ENCODE measurements at places on chromosomes 3 and 15.

DNA sequence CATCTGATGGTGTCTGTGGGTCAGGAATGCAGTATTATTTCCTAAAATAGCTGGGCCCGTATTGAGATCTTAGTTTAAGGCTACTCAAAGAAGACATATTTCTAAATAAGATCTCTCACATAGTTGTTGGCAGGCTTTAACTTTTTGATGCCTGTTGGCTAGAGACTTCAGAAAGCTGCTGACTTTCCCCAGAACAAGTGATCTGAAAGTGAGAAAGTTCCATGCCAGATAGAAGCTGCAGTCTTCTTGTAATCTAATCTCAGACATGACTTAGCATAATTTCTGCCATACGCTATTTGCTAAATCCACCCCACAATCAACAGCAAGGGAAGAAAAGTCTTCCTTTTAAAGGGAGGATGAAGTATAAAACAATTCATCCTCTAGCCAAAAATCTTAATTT lies 867.1 kb downstream of the IGSF11 start:
- H3K4me3 ChIP-seq: no peak overlapping the region

- peaks cover 4% of the 10 kb centered on the region for H3K36me3 ChIP-seq
- H3K27me3 ChIP-seq: no peaks in the 10 kb centered on the region
- no peaks in the 10 kb centered on the region for H3K4me1 ChIP-seq
Measured at GRCh38 chr3:11613319-11613718, 30.4 kb downstream of the VGLL4 start.

DNA sequence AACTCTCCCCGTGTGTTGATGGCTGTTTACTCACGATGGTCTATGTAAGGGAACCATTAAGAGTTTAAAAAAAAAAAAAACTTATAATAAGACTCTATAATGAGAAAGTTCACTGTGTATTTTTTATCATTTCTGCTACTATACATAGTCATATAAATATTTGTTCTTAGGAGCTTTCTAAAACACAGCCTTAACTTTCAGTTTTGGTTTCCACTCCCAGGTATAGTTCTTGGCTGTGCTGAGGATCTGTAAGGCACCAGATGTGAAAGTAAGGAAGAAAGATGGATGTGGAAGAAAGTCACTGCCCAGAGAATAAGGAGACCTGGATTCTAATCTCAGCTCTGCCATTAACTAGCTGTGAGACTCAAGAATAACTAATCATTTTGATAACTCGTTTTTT lies 101.9 kb upstream of the THBS1 start:
- H3K36me3 ChIP-seq: no peaks in the 10 kb centered on the region
- no peaks in the 10 kb centered on the region for H3K27me3 ChIP-seq
- H3K4me1 ChIP-seq: no peaks in the 10 kb centered on the region

DNA sequence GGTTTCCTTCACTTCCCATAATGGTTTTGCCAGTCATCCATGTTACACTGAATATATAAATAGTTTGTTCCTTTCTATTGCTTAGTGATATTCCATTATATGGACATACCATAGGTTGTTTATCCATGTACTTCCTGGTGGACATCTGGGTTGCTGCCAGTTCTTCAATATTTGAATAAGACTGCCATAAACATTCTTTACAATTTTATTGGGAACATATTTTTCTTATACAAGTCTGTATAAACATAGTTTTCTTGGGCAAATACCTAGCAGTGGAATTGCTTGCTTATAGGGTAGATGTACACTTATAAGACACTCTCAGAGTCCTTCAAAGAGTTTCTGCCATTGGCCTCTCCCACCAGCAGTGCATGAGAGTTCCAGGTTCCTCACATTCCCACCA lies 231.4 kb downstream of the OPA1 start:
- H3K36me3 ChIP-seq: no peaks in the 10 kb centered on the region
- no peaks in the 10 kb centered on the region for H3K4me1 ChIP-seq
- no peaks in the 10 kb centered on the region for H3K27me3 ChIP-seq
- no peak for DNase-seq

- no peak overlapping the region for H3K27ac ChIP-seq
- H3K27me3 ChIP-seq: no peaks in the 10 kb centered on the region
- H3K4me3 ChIP-seq: no peak overlapping the region
- no peak for DNase-seq
- no peaks in the 10 kb centered on the region for H3K36me3 ChIP-seq
Measured at GRCh38 chr15:100809151-100809550, 70.5 kb upstream of the ALDH1A3 start.

GRCh38 chr3:162278834-162279233 lies 782.2 kb downstream of the OTOL1 start:
- no peaks in the 10 kb centered on the region for H3K4me1 ChIP-seq
- H3K36me3 ChIP-seq: no peaks in the 10 kb centered on the region
- H3K4me3 ChIP-seq: no peak overlapping the region
- H3K27ac ChIP-seq: no peak overlapping the region
- no peaks in the 10 kb centered on the region for H3K27me3 ChIP-seq

DNA sequence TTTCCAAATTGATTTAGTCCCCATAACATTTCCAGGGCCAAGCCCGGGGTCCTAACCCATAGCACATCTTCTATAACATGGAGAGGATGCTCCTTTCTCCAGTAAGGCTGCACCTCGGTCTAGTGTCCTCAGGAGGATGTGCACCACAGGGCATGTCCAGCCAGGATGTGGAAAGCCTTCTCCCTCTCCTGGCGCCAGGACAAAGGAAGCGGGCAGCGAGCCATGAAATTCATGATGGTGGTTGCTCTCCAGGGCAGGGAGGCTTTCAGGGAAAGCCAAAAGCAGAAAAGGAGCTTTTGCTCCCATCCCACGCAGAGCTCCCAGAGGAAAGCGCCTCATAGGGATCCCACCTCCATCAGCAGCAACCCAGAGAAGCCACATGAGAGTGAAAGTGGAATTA lies 220.0 kb downstream of the ADAMTSL3 start:
- no peaks in the 10 kb centered on the region for H3K27me3 ChIP-seq
- no peak overlapping the region for H3K4me3 ChIP-seq
- H3K36me3 ChIP-seq: no peaks in the 10 kb centered on the region
- no peaks in the 10 kb centered on the region for H3K4me1 ChIP-seq
- H3K27ac ChIP-seq: no peak overlapping the region
- DNase-seq: no peak

GRCh38 chr3:12935023-12935860 lies 93.9 kb upstream of the RPL32 start:
- H3K4me1 ChIP-seq: no peaks in the 10 kb centered on the region
- H3K36me3 ChIP-seq: peaks cover 24% of the 10 kb centered on the region
- no peak overlapping the region for H3K27ac ChIP-seq
- no peaks in the 10 kb centered on the region for H3K27me3 ChIP-seq
- no peak for DNase-seq

DNA sequence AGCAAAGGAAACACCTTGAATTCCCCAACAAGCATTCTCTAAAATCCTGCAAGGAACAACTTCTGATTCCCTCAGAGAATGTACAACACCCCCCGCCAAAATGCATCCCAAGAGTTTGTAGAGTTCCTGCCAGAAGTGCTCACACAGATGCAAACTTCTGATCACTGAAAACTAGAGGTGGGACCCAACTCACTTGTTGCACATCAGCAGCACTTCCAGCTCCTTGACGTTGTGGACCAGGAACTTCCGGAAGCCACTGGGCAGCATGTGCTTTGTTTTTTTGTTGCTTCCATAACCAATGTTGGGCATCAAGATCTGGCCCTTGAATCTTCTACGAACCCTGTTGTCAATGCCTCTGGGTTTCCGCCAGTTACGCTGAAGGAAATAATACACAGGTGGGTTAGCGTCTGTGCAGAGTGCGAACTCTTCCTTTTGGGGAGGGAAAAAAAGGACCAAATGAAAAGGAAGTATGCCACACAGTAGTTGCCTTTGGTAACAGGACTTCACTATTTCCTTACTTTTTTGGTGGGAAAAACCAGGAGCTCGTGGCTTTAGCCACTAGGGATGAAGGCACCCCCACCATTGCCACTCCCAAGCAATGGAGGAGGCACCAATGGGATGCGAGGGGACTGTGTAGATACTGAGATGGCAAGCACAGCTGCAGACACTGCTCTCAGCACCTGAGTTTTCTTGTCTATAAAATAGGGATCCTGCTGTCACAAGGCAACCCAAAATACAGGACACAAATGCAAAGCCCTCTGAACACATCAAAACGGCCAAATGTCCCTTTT lies 2.0 kb downstream of the RPL32 start:
- H3K27ac ChIP-seq: peak overlapping the region; percentile 92
- H3K27me3 ChIP-seq: no peaks in the 10 kb centered on the region
- H3K36me3 ChIP-seq: peaks cover 11% of the 10 kb centered on the region
- DNase-seq: no peak
- H3K4me1 ChIP-seq: peaks cover 16% of the 10 kb centered on the region

DNA sequence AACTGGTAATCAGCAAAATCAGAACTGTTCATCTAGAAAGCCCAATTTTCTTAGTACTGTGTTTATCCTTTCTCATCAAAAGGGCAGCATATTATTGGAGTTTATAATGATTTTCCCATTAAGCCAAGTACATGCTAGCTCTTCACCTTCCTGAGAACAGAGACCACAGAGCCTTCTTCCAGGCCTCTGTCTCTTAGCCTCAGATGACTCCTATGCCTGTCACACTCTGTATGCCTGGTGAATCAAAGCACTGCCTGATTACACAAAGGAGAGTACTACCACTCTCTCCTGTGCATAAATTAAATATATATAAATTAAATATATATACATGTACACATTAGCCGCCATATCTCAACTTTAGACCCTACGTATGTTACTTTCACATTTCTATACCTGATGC lies 636.1 kb downstream of the NTRK3 start:
- DNase-seq: no peak
- H3K27ac ChIP-seq: no peak overlapping the region
- H3K4me3 ChIP-seq: no peak overlapping the region
- H3K27me3 ChIP-seq: no peaks in the 10 kb centered on the region

DNA sequence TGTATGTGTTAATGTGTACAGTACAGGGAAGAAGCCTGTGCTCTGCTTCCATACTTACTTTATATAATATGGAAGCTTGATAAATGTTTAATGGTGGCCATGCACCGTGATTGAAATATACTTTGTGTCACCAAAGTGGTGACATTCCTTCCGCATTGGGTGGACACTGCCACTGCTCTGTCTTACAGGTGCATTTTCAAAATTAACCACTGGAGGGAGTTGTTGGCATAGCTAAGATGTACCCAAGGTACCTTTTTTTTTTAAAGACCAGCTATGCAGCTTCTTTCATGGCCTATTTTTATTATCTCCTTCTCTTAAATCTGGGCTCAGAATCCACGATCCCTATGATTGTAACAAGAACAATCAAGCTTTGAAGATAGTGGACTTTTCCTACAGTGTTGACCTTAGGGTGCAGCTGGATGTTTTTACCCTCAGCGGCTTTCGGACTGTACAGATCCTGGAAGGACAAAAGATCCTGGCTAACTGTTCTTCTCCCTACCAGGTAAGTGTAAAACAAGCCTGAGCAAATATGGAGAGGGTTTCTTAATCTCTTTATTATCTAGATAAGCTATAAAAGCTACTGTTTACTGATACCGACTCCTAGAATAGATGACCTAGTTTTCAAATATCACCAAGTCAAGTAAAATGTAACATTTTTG lies 21.6 kb upstream of the PAK6 start:
- H3K27me3 ChIP-seq: no peaks in the 10 kb centered on the region
- no peak overlapping the region for H3K27ac ChIP-seq
- no peaks in the 10 kb centered on the region for H3K36me3 ChIP-seq
- peak; percentile 66 for DNase-seq
- no peaks in the 10 kb centered on the region for H3K4me1 ChIP-seq

DNA sequence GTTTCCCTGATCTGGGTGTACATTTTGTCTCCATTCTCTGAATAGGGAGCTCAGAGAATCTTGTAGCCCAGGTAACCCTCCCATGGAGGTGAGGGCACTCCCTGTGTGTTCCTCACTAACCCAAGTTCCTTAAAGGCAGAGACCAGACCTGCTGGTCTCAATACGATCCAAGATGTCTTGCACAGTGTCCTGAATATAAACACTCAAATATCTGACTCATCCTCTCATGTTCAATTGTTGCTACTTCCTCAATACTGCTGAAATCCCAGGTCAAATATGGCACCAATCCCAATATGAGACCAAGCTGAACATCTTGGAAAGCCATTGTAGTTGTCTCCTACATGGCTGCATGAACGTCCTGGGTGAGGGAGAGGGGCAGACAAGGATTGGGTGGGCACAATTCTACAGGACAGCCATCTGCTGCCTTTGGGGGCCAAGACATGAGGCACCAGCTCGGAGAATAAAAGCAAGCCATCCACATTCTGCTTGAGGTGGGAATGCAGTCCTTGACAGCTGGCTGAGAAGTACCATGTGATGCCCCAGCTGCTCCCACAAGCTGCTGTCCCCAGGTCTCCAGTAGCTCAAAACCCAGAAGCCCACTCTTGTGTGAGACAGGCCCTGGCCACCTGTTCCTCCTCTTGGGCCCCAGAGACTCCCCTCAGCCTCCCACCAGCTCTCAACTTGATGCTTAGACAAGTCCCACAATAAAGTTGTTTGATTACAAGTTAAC lies 18.2 kb downstream of the TBC1D2B start:
- no peaks in the 10 kb centered on the region for H3K27me3 ChIP-seq
- peaks cover 80% of the 10 kb centered on the region for H3K4me1 ChIP-seq
- DNase-seq: no peak
- H3K4me3 ChIP-seq: no peak overlapping the region
- no peaks in the 10 kb centered on the region for H3K36me3 ChIP-seq
- peak overlapping the region; percentile 41 for H3K27ac ChIP-seq

DNA sequence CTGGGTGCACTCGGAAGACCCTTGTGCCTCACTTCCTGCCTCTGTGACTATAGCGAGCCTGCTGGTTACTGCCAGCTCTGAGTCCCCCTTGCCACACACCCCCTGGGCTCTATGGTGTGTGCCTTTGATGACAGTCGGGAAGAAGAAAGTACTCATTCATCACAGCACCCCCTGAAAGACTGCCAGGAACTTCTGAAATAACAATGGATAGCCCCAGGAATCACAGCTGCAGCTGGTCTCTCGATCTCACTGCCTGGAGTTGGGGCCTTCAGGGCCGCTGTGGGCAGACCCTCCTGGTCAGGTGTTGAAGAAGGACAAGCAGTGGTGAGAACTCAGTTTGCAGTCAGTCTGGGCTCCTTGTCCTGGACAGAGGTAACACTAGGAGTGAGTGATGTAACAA lies 9.8 kb upstream of the RPP14 start:
- H3K27ac ChIP-seq: no peak overlapping the region
- DNase-seq: no peak
- no peak overlapping the region for H3K4me3 ChIP-seq

DNA sequence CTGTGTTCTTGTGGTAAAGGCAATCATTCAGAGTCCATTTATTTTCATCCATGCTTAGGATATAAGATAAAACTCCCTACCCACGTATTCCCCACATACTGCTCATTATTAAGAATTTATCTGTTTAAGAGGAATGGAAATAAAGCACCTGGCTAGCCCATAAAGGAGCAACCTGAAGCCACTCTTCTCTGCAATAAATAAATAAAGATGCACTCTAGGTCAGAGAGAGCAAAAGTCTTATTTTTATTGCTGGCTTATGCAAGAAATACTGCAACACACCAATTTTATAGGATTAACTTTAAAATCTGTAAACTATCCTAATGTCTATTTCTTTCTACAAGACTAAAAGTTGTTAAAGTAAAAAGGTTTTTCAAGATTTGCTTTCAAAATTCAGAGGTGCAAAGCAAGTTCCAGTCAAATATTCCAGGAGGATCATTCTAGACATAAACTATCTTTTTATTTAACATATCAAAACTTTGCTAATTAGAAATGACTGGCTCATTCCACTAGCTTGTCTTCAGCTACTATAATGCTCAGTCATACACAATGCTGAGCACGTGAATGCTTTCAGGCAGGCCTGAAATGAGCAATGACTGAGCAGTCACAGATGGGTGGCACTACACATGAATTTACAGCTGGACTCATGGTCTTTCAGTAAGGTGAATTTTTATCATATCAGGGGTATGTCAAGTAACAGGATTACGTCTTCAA lies 7.1 kb downstream of the TJP1 start:
- no peak overlapping the region for H3K4me3 ChIP-seq
- no peak for DNase-seq
- no peak overlapping the region for H3K27ac ChIP-seq
- H3K36me3 ChIP-seq: no peaks in the 10 kb centered on the region
- H3K27me3 ChIP-seq: peaks cover 19% of the 10 kb centered on the region

All from naive thymus-derived CD4-positive, alpha-beta T cell (primary cell).